DMS153 (cell line): ENCODE measurements at places on chromosomes 12 and 14.
A peak's percentile ranks its signal among the peaks of the same experiment; 100 is the strongest.

GRCh38 chr12:6773590-6774351 lies 1.5 kb downstream of the LAG3 start:
- DNase-seq: no peak

- peak; percentile 3 for DNase-seq
Measured at GRCh38 chr12:40693207-40693821, 1.1 kb downstream of the CNTN1 start.

GRCh38 chr12:97995559-97995958 lies 519.8 kb upstream of the TMPO start:
- DNase-seq: no peak

- DNase-seq: no peak
Measured at GRCh38 chr12:126139355-126139754, 1074.1 kb downstream of the AACS start.

DNA sequence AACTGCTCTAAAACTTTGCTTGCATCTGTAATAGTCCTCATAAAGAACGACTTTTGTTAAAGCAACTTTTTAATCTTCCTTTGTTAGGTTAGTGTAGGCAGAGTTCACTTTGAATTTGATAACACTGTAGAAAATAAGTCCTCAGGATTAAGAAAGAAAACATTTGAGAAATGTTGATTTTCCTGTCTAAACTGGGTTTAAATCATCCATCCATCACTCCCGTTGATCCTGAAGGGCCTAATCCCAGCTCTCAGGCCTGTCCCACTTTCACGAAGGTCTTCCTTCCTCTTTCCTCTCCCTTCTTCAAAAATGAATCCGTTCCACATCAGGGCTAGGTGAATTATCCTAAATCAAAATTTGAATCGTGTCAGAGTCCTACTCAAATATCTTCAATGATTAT lies 36.9 kb downstream of the SLC2A14 start:
- no peak for DNase-seq

GRCh38 chr12:3520168-3520567 lies 29.2 kb downstream of the PRMT8 start:
- DNase-seq: peak; percentile 47

- no peak for DNase-seq
Measured at GRCh38 chr14:34614638-34615037, 15.3 kb downstream of the SNX6 start.

GRCh38 chr14:59313658-59314608 lies 125.5 kb downstream of the DAAM1 start:
- DNase-seq: no peak

- no peak for DNase-seq
Measured at GRCh38 chr14:65065719-65066118, 36.6 kb downstream of the MAX start.

DNA sequence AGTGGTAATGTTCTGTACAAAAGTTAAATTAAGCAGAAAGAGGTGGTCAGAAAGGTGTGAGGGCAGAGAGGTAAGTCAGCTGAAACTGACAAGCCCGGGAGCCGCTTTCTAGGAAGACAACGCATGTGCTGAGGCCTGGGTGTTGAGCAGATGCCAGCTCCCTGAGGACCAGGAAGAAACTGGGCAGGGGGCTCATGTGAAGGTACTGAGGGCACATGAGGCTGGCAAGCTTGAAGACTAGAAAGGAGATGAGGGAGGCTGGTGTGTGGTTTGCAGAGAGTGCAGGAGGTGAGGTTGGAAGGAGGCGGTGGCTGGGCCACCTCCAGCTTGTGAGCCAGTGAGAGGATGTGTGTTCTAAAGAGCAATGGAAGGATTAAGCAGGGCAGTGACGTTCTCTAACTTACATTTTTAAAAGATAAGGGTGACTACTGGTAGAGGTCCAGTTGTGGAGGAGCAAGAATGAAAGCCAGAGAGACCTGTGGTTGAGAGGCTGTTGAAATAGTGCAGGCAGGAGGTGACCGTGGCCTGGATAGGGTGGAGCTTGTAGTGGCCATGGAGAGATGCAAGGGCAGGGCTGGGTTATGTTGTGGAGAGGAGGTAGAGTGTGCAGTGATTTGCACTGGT lies 29.1 kb downstream of the ZNF664 start:
- DNase-seq: no peak

DNA sequence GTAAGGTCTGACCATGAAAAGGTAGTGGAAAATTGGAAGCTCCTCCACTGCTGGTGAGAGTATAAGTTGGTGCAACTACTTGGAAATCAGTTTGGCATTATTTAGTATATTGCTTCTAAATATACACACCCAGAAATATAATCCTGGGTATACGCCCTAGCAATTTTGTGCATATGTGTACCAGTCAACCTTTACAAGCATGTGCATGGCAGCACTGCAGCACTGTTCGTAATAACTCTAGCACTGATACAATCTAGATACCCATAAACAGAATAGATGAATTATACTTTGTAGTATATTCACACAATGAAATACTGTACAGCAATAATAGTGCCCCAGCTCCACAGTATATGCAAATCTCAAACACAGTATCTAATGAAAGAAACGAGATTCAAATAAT lies 265.9 kb downstream of the EMP1 start:
- DNase-seq: no peak
